ENCODE measurements at places on chromosomes 7 and 10.

DNA sequence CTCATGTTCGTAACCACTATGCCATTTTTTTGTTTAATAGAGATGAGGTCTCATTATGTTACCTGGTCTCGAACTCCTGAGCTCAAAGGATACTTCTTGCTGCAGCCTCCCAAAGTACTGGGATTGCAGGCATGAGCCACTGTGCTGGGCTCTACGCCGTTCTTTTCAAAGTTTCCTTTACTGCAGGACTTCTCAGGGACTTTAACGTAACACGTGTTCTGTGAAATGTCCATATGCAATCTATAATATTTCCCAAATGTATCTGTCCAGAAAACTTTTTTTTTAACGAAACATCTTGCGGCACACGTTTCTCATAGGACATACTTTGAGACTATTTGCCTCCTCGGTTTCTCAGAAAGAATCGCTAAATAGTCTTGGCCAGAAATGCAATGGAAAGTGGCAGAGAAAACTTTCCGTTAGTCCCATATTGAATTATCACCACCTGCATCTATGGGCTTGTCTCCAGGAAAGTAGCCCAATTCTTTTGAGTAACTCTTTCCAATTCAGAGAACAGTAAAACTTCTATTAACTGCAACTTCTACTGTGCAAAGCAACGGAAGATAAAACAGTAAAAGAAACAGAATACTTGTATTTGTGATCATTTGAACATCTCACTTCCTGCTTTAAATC, 96.3 kb downstream of the ELMO1 start:
- no peak for DNase-seq

DNA sequence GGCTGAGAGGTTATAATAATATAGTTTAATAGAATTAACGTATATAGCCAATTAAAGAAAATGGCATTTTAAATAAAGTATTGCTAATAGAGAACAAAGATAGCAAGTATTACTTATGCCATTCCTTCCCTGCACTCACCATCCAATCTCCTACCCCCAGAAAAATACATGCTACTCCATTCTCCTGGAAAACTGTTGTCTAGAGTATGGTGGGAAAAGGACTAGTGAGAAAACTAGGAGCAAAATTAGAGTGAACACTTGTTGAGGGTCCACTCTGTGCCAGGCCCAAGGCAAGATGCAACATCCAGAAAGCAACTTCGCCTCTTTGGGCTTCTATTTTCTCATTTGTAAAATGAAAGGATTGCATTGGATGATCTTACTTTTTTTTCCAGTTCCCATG, 149.1 kb downstream of the CPED1 start:
- DNase-seq, result no peak

GRCh38 chr10:9547936-9548904, 1469.5 kb upstream of the CELF2 start:
- DNase-seq, result no peak

- DNase-seq, result no peak
Measured at GRCh38 chr7:133572843-133573242, 320.0 kb downstream of the EXOC4 start.
